ENCODE measurements at places on chromosomes 11 and 22.

DNA sequence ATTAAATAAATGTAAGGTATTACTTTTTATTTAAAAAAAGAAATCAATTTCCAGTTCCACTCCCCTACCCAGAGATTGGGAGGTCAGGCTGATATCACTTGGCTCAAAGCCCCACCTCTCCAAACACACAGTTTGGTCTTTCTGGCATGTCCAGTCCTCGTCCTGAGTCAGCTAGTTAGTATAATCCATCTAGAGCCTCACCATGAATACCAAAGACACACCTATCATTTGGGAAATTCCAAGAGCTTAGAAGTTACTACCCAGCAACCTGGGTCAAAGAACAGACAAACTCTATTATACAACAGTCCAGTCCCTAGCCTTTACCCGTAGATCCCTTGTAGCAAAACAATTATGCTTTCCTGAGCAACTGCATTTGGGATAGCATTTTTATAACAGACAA is 9.4 kb downstream of the TREH start:
- DNase-seq, result no peak

DNA sequence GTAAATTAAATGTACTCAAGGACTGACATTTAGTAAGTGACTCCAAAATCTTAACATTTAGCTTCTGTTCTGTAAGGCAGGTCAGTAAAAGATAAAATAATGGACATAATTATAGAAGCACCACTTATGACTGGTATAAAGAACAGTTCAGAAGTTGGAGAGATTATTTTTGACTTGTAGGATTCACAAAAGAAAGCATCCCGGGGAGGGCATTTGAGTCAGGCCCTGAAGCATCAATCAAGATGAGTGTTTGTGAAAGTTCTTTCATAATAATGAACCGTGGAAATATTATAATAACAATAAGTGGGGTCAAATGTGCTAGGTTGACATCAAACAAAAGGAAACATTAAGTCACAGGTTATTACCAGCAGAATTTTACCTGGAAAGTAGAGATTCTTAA is 201.9 kb downstream of the DDX10 start:
- DNase-seq, result peak; percentile 43

- DNase-seq, result no peak
Measured at GRCh38 chr11:128187377-128187776, 400.0 kb downstream of the ETS1 start.

GRCh38 chr22:47686594-47687345 is 924.3 kb downstream of the TBC1D22A start:
- DNase-seq, result no peak

DNA sequence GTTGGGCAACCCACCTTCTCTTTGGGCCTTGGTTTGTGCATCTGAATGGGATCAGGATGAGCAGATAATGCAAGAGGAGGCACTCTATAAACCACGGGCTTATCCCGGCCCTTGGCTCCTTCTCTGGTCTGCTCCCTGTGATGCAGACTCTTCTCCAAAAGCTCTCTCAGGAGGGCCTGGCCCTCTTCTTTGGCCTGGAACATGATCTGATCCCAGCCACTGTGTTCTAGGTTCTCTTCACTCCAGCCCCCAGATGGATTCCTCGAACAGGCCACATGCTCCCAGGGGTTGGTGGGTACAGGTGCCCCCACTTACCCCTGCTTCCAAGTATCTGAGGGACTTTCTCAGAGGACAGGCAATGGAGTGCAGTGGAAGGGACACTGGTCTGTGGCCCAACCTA is 8.7 kb upstream of the UCP3 start:
- DNase-seq, result no peak

DNA sequence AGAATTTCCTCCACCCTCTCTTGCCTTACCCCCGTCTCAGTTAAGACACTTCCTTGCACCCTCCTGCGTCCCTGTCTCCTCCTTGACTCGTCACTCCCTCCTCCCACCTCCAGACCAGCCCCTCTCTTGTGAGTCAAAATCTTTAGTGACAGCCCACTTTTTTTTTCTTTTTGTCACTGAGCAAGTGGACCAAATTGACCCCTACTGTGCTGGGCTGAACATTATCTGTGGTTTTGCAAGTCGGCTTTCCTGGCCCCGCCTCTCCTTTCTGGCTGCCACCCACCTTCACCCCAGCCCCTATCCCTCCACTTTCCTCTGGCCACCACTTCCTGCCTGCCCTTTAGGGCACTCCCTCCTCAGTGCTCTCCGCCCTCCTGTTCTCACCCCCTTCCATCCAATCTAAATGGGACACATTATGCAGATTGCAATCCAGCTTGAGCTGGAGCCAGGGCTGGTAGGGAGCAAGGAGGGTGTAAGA is at the start of gene APLNR:
Gene APLNR (minus strand): TSS at position 47 of the 478 bp plus-strand sequence. CDS start 246 bp downstream, outside the sequence.
- no peak for DNase-seq

- DNase-seq, result no peak
Measured at GRCh38 chr11:27507557-27508322, 1.2 kb upstream of the LIN7C start.

DNA sequence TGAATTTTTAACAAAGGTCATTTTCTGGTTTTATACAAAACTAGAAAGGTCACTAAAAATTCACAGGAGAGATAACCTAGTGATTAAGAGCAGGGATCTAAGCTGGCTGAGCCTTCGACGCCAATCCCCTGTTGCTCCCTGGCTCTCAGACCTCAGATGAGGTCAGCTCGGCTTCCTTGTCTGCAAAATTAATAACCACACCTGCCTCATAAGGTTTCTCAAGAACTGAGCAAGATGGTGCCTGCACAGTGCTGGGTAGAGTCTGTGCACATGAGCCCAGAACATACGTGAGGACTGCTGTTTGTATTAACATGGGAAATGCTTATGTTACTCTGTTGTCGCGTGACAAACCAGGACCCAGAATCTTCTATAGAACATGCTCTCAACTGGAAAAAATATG is 24.4 kb upstream of the CD5 start:
- no peak for DNase-seq

DNA sequence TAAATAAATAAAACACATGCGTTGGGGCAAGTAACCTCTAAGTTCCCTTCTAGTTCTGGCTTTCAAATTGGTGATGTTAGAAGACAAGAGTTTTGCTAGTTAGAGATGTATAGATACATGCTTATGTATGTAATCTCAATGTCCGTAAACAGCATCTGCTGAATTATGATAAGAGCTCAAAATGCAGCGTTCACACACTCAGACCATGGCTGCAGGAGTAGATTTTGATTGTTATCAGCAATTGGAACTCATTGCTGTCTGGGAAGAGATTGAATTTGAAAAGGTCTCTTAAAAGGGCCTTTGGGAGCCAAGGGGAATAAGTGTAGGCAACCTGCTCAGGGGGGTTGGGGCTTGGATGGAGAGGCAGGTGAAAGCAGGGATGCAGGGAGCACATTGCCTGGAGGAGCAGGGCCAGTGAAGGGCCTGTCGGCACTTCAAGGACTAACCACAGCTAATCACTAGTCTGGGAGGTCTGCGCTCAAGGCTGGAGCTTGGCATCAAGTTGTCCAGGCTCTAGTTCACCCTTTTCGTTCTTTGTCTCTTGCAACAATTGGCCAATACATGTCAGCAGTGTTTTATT is 2.7 kb upstream of the RAG1 start:
- no peak for DNase-seq

DNA sequence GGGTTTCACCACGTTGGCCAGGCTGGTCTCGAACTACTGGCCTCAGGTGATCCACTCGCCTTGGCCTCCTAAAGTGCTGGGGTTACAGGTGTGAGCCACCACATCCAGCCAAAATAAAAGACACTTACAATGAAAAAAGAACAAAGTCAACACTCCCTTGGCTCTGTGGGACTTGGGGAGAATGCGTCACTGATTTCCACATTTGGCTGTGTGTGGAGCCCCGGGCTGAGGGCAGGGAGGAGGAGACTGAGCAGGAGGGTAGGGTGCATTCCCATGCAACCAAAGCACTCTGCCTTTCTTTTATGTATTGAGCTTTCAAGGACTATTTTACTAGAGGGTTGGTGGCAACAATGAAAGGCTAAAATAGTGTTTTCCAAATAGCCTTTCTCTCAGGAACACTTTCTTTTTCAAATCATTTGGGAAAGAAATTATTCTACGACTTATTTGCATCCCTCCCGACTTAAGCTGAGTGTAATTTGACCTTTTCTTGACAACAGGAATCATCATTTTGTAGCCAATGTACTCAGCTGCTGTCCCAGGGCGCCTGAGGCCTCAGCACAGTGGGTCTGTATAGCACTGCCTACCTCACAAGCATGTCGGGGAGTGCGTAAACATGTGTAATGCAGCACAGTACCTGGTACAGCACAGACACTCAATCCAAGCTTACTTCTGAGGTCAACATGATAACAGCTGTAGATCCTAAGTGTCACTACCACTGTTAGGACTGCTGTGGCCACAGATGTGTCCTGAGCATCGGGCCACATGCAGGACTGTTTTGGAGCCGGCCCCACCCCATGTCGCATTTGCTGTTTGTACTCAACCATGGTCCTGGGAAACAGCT is 10.1 kb upstream of the SERPIND1 start:
- no peak for DNase-seq

Data from DMS53 (cell line).